Sigmoid colon (tissue), 7 donors: ENCODE measurements at places on chromosomes 6 and 20. TPM values are rescaled to one million over a fixed set of nuclear protein-coding genes. Genes with fewer than 3 reads are reported as not detected.

PRL gene
- total RNA-seq, result not detected

- DNase-seq, result no peak
Measured at GRCh38 chr6:142605922-142606485, 304.2 kb downstream of the ADGRG6 start.

- DNase-seq, result no peak
Measured at GRCh38 chr6:71707059-71707458, 179.3 kb upstream of the RIMS1 start.

CST4 gene
- not detected for total RNA-seq

DNA sequence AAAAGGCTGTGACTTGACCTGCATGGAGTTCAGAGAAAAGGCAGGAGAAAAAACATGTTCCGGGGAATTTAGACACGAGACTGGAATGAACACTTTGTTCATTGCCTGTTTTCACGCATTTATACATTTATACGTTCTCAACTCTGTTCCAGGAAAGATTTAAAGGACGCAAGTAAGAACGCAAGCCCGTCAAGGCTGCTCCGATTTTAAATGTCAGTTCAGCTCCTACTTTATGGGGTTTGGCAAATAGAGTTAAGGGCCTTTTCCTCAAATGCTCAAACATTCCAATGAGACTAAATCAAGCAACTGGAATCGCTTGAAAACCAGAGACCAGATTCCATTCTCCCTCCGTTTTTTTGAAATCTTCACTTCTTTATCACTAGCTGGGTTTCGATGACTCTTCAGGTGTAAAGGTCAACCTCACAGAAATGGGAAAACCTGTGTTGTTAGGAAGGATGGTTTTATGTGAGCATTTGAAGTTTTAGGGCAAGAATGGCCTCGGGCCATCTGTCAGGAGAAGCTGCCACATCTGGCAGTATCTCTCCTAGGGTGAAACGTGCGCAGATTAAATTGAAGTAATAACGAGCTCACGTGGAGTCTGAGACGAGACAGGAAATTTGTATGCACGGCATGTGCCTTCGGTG, 24.9 kb downstream of the TTLL2 start:
- no peak for DNase-seq

- DNase-seq, result no peak
Measured at GRCh38 chr6:52423971-52424381, 3.8 kb downstream of the EFHC1 start.

SPAG4 gene
- total RNA-seq, result 10.5 TPM

DNA sequence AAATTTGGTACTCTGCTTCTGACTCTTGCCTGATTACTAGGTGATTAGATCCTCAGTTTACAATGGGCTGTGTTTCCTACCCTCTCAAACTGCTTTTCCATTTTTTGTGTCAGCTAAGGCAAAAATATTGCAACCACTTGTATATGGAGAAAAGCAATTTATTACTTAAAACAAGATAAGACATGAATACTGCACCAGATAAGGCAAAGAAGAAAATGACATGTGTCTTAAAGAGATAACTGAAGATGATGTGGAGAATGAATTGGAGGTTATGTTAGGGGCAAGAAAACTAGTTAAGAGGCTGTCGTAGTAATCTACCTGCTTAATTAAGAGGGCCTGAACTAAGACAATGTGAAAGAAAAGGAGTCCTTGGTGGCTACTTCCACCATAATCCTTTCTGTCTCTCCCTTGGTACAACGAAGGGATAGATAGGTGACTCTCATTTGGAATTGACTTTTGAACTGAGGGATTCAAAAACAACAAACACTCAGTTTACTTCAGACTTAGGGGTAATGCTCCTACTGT, 16.3 kb upstream of the REV3L start:
- no peak for DNase-seq

ULBP3 gene
- not detected for total RNA-seq

GRCh38 chr6:83867527-83868161, 8.2 kb downstream of the CYB5R4 start:
- DNase-seq, result no peak

DNA sequence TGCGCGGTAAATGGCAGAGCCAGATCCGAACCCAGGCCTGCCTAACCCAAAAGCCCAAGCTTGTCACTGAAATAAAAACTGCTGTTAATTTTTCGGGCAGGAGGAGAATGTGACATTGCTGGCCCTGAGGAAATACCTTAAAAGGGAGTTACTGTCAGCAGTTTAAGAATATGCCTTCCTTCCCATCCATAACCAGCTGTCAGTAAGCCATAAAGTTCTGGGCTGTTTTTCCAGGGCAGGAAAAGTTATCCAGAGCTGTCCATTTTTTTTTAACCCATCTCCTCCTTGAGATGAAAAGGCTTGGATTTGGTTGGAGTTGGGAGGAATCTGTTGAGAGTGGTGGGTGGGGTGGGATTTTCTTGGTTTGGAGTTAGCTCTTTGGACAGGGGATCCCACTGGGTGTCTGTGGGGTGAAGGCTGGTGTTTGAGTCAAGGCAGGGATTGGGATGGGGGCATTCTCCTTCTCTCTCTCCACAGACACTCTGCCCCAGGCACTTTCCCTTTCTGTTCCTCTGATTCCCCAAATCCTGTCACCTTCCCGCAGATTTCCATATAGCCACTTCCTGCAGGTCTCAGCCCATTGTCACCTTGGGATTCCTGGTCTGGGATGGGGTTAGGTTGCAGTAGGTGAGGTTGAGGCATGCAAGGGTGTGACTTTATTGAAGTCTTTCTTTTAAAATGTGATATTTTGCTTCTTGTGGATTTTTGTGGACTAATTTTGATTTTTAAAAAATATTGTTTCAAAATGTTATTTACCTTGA, 4.3 kb upstream of the KCNG1 start:
- DNase-seq, result no peak

HS3ST5 gene
- total RNA-seq, result 0.28 TPM

DNA sequence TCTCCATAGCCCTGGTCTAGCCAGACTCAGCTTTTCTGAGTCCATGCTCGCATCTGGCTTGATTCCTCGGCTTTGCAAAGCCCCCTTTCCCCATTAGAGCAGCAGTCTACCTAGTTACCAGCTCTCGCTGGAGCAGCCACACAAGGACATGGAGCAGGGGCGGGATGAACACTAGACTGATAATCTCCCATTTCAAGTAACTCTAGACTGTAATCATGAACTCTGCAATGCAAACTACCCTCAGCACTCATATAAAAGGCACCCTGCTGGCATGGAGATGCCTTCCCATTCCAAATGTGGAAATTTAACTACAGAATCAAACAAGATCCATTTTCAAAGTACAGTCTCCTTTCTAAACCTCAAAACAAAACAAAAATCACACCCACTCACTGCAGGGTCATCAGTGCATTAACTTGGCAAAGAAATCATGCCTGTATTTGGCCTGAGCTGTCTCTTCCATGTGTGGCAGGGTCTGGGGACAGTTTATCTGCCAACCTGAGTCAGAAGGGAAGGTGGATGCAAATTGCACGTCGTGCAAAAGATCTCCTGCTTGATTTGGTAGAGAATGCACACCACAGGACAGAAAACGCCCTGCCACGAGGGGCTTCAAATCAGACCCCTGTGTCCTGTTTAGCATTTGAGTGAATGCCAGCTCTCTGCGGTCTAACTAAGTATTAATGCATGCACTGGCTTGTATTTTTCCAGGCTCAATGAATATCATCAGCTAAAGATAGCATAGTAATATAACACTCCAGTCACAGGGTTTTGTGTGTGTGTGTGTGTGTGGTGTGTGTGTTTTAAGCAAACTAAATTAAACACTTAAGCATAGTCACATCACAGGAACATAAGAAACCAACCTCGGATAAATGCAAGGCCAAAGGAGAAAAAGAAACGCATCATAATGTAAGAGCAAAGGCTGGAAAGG, 85.3 kb downstream of the MYLK4 start:
- DNase-seq, result no peak

DNA sequence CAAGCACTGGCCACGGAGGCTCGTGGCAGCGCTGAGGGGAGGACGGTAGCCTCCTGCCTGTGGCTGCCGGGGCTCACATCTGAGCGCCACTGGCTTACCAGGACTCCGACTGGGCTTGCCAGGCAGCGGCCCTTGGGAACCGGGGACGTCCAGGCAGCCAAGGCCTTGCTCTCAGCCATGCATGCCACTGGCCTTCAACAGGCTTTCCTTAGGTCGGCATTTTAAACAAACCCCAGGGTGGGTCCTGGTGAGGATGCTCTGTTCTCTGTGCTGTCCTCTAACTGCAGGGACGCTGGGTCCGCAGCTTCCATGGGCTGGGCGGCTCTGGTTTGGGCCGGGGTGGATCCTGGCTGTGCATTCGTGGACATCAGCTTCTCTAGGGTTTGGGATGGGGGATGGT, 59.1 kb upstream of the BHLHE23 start:
- DNase-seq, result peak; percentile 28

- no peak for DNase-seq
Measured at GRCh38 chr6:164087870-164088269, 673.4 kb downstream of the QKI start.

DNA sequence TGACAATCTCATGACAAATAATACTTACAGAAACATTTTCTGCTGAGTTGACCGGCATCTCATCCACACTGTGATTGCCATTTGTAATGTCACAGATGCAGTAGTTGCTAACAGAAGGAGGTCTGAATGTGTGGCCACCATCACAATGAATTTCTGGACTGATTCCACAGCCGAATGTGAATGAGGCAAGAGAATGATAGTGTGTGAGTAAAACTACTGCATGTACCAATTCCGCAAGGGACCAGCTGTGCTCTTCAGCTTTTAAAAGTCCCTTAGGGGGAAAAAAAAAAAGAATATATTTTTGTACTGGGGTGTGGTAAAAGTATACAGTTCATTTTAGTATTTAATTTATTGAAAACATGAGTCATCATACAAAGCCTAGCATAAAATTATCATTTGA, 96.2 kb downstream of the SESN1 start:
- DNase-seq, result no peak

DNA sequence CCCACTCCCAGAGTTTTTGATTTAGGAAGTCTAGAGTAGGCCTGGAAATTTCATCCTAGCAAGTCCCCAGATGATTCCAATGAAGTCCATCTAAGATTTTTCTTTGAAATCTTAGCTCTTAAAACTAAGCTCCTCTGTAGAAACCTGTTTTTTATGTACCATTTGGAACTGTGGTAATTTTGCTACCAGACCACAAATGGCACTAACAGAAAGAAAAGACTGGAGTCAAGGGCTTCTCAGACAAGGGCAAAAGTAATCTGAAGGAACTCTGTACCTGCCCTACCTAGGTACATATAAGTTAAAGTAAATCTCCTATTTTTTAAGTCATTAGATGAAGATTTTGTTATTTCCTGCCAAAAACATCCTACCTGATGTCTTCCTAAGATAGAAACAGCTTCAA, 155.0 kb upstream of the HTR1E start:
- DNase-seq, result no peak

DNA sequence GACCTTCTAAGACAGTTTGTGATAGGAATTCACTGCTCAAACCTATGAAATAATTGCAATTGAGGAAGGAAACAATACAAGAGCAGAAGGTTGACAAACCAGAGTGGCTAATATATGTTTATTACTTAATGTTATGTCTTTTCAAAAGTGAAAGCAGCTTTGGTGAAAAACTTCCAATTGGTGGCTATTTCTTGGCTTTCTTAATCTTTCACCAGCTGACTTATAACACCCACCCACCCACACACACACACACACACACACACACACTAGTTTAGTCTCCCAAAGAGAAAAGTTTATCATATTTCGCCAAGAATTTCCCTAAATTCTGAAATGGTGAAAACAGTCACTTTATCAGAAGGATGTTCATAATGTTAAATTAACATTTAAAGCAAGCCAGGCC, 583.5 kb downstream of the EYS start:
- no peak for DNase-seq

DNA sequence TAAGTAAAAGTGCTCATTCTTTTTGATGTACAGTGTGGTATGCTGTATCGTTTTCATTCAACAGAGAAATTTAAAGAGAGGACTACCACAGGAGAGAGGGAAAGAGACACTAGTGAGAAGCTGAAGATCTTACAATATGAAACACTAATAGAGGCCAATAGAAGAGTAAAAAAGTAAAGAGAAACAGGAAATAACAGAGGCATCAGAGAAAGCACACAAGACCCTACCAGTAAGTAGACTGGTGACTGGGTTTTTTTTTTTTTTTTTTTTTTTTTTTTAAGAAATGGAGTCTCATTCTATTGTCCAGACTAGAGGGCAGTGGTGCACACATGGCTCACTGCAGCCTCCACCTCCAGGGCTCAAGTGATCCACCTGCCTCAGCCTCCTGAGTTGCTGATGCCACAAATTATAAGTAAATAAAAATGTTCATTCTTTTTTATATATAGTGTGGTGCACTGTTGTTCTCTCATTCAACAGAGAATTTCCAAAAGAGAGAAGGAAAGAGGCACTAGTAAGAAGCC, 18.8 kb downstream of the ELOVL4 start:
- no peak for DNase-seq

FHL5 gene
- total RNA-seq, result 12.7 TPM

DNA sequence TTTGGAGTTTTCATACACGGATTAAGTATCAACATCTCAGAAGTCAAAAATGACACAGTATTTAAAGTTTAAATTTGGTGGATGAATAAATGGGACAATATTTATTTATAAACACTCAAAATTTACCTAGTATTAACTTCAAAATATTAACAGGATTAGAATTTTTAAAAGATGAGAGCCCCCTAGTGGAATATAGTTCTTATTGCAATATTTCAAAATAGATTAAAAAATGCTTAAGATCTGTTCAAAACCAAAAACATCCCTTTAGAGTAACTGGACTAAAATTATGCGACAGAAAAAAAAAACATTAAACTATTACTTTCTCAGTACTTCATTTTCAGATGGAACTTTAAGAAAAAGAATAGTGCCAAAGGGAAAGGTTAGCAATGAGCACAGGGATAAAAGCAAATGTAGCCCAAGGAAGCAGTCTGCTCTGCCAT, 56.6 kb downstream of the SNX14 start:
- DNase-seq, result no peak

DNA sequence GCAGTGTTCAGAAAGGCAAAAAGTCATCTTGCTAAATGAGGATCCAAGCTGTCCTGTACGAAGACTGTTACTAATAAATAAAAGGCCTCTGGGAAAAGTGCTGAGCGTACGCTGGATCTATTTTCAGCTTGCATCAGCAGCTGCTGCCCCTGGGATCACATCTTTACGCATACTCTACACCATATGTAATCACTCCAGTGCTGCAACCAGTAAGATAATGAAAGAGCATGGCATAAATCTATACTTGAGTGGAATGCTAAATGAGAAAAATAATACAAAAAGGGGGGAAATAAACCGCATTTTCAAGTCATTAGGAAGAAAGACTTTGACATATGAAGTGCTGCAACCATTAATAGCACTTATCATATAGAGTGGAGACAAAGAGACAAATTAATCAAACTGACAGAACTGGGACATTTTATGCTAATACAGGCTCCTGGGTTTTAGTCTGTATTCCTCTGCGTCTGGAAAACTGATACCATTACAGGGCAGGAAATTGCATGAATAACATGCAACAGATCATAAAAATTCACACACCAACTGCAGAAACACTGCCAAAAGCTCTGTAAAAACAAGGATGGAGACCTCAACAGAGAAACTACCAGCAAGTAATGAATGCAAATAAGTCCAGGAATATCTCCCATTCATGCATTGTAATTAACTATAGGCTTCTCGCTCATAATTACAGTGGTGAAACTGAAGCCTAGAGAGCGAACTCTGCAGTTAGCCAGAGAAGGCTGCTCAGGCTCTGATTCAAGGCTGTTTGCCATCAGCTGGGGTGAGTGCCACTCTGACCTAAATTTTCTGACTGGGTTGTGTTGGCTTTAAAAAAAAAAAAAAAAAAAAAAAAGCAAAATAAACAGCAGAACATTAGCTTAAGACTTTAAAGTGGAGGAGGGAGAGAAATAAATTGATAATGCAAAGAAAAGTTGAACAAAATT, 83.8 kb downstream of the GJA10 start:
- DNase-seq, result no peak

GRCh38 chr6:100126790-100127484, 132.9 kb upstream of the MCHR2 start:
- DNase-seq, result no peak

INSM1 gene
- total RNA-seq, result not detected
